Activated naive CD8-positive, alpha-beta T cell treated with anti-CD3 and anti-CD28 coated beads for 36 hours (primary cell): ENCODE measurements at places on chromosomes 12 and 14. TPM values are rescaled to one million over a fixed set of nuclear protein-coding genes. Genes with fewer than 3 reads are reported as not detected.

GRCh38 chr14:75753696-75754095 is 92.7 kb downstream of the TTLL5 start:
- no peak for DNase-seq

DNA sequence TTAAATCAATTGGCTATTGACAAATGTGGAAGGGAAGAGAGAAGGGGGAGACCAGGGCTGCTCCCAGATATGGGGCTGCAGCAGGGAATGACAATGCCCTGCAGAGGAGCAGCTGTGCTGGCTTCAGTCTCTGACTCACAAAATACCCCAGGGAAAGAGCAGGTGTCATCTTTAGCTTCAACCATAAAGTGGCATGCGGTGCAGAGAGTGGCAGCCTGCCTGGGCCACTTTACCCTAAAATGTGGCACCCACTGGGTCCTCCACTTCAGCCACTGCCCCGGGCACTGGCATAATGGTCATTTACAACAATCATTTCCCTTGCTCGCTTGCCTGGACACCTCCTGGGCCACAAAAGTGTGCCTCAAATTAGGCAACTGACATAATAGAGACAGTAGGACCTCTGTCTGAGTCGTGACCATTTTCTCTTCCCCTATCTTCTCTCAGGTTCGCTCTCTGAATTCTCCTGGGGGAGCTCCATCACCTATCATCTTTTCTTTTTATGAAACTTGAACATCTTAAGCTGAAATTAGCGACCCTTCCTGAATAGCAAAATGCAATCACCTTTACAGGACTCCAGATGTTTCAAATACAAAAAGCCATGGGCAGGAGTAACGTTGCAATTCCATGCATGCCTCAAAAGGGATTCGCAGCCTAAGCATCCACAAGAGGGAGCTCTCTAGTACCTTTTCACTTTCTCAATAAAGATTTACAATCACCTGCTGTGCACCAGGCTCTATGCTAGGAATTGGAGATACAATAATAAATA is 179.9 kb upstream of the ATF7IP start:
- DNase-seq, result no peak

- DNase-seq, result no peak
These were observed 126.5 kb downstream of the CMAS start for GRCh38 chr12:22172501-22172900.

- no peak for DNase-seq
These were observed 84.9 kb upstream of the DIO3 start for GRCh38 chr14:101476258-101476915.

DNA sequence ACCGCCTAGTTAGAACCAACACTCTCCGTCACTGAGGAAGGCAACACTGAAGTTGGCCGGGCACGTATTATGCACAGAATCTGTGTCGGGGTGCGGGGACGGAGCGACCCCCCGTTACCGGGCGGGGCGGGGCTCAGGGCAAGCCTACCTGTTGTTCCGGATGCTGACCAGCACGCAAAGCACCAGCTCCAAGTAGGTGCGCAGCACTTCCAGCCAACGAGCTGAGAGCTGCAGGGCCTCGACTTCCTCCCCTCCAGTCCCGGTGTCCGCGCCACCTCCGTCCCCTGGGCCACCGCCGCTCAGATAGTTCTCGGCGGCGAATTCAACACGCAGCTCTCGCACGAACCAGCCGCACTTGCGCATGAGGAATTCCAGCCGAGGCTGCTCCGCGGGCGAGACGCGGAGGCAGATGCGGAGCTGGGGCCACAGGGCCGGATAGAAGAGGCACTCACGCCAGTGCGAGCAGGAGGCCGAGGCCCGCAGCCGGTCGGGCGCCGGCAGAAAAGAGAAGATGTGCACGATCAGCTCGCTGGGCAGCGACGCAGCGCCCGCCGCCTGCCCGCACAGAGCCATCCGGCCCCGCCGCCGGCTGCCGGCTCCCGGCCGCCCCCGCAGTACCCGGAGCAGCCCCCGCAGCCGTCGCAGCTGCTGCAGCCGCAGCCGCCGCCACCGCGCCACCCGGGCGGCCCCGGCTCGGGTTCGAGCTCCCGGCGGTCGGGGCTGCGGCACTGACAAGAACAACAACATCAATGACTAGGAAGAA is 636 bp downstream of the FBXO33 start:
- DNase-seq, result peak; percentile 51

RASSF9 gene
- not detected for total RNA-seq
